Anterior cingulate cortex (tissue), 58 donors: ENCODE measurements at places on chromosomes 2 and 18.

- DNase-seq, result no peak
Observed at GRCh38 chr18:79489051-79489898, 93.5 kb downstream of the NFATC1 start.

GRCh38 chr18:5618047-5618688 is 74.4 kb upstream of the EPB41L3 start:
- DNase-seq, result no peak

DNA sequence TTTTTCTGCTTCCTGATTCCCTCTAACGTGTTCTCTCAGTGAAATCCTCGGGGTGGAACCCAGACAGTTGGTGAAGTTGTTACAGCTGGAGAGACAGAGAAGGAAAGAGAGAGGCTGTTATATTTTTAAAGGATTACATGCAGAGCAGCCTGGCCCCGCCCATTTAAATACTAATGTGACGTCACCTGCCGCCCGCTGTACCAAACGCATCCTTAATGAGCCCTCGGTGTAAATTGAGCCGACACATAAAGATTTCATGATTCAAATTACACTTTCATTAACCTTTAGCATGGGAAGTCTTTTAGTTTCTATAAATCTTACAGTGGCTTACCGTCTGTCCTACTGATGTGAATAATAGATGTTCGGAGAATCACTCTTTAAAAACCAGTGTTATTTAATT is 164.0 kb upstream of the SIX3 start:
- DNase-seq, result no peak

DNA sequence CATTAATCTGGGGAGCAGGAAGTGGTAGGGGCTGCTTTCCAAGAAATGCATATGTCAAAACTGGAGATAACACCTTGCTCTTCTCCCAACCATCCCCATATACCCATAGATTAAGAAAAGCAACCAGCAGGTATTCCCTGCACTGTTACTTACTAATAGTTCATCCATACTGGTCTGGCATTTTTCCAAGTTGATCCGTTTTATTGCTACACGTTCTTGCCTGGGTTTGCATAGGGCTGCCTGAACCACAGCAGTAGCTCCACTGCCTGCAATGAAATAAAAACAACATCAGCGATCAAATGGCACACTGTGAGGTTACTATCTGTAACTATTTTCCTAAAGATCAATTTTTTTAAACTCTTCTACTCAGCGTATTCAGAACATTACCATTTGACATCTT is 65.6 kb downstream of the STK39 start:
- DNase-seq, result no peak

DNA sequence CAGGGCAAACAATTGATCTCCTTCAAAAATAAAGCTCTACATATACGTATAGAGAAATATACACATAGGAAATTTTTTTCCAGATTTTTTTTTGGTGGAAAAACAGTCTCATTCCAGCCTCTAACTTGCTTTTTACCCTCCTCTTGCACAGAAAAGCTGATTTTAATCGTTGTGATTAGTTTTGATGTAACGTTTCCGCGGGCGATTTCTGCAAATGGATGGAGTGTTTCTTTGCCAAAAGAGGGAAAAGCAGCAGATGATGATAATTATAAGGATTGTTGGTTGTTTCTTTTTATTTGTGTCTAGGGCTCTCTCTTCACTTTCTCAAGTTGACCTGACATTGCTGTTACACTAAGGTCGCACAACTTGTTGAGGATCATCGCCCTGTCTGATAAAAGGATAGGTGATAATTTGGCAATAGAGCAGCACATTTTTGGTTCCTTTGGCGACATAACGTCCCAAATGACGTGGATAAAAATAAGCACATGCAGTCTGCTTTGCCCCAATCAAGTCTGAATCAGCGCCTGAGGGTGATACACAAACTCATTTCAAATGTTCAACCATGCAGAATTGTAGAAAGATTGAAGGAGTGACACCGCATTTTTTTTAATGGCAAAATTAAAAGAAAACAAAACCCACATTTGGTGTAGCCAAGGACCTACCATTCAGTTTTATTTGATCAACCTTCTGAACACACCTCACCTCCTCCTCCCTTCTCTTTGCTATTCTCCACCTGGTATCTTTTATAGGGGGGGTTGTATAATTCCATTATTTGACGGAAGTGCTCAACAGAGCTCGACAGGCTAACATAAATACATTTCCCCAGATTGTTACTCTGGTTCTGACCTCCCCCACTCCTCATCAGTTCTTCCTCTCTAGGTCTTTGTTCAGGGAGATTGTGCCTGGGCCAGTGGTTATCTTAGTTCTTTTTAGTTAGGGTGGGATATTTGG is 109.6 kb upstream of the KCTD1 start:
- DNase-seq, result no peak

- no peak for DNase-seq
Observed at GRCh38 chr2:69997015-69997830, 35.8 kb upstream of the ASPRV1 start.

GRCh38 chr18:30277676-30278075 is 764.9 kb downstream of the DSC3 start:
- no peak for DNase-seq

DNA sequence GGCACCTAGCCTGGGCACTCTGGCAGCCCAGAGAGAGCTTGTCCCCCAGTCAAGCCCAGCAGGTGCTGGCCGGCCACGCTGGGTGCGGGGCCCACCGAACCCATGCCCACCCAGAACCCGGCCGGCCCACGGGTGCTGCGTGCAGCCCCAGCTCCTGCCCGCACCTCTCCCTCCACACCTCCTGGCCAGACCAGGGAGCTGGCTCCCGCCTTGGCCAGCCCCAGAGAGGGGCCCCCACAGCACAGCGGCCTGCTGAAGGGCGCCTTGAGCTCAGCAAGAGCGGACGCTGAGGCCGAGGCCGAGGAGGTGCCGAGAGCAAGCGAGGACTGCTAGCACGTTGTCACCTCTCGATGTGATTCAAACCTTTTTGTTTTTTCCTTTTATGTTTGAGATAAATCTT is 407.0 kb upstream of the KCNJ3 start:
- DNase-seq, result no peak

DNA sequence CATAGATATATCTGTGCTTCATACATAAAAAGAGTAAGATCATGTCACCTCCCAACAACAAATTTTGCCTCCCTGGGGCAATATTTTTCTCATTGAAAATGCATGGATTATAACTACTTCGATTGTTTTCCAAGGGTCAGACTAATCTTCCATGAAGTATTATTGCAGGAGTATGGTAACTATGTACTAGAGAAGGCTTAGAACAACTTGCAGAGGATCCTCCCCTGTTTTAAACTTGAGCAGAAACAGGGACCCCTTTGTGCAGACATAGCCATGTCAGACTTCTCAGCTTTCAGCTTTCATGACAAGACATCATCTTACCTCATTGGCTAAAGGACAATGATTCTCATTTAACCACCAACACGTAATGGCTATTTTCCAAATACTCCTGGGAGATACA is 13.2 kb upstream of the RAB27B start:
- no peak for DNase-seq
